ENCODE measurements at places on chromosomes 4 and X.

DNA sequence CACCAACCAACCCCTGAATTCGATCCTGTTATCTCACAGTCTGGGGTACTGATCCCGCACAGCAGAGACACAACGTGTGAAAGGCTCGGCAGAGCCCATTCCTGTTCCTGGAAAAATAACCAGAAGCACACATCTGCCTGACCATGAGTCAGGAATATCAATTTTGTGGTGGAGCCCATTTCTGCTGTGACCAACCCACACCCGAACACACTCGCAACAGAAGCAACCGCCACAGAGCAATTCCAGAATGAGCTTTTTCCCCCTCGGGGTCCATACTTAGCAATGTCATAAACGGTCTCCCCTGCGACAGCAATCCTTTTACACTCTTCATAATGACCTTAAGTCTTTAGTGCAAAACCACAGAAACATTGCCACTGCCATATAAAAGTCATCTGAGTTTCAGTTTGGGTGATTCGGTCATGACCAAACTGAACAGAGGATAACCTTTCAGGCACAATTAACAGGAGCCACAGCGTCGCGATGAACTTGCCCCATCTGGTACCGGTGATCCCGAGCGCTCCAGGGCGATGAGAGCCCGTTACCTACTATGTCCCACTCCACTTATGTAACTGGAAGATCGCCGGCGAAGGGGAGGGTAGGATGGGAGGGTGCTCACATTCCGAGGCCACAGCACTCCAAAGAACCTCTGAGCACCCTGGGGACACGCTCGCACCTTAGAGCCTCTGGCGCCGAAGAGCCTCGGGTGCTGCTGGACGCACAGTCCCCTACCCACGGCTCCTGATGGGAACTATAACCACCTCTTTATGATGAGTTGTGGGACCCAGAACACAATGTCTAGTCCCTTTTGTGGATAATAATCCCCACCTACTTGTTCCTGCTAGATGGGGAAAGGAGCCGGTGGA is 1.1 kb downstream of the MECP2 start:
- no peak for DNase-seq

GRCh38 chrX:13688384-13688957 is 457 bp upstream of the RAB9A start:
- DNase-seq = no peak

GRCh38 chr4:48591372-48591771 is 101.3 kb downstream of the ZAR1 start:
- no peak for DNase-seq

DNA sequence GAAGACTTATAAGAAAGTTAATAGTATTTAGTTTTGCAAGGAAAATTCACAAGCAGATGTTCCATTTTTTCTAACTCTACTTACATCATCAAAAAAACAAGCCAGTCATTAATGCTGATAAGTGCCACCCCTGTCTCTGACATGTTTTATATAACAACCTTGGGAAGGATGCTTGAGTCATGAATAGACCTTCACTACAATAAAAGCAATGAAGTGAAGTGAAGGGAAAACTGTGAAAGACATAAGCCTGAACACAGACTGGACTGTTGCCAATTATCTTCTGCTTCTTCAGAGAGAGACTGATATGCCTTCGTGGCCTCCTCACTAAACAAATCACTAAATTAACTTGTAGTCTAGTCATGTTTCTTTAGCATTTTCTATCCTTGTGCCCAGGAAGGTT is 353.2 kb downstream of the PDHA2 start:
- no peak for DNase-seq

DNA sequence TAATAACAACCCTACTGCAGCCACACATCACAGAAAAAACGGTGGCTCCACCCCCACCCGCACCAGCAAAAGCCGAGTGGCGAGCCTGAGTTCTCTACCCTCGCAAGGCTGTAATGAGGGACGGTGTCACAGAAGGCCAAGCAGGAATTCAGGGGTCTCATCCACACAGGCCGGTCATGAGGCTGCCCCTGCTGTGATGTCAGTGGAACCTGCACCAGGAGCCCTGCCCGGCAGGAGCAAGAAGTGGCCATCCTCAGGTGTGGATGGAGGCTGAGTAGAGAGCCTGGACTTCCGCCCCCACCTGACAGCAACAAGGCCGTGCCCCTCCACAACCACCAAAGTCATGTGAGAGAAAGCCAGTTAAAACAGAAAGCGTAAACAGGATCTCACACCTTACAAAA is 20.6 kb downstream of the LYAR start:
- no peak for DNase-seq

GRCh38 chr4:36242629-36243354 is 1.5 kb downstream of the ARAP2 start:
- no peak for DNase-seq

- no peak for DNase-seq
Measured at GRCh38 chr4:173767650-173768049, 237.6 kb upstream of the HAND2 start.

All from DMS153 (cell line).